ENCODE measurements at places on chromosomes 7 and 10. TPM values are rescaled to one million over a fixed set of nuclear protein-coding genes. Genes with fewer than 3 reads are reported as not detected.

PAXIP1 gene
- polyA plus RNA-seq = 5.5 TPM

SDK1 gene
- polyA plus RNA-seq = 3.3 TPM

CNNM1 gene
- 0.04 TPM for polyA plus RNA-seq

ADAP1 gene
- 8.7 TPM for polyA plus RNA-seq

PLEKHS1 gene
- polyA plus RNA-seq = 0.01 TPM

SMC3 gene
- polyA plus RNA-seq = 15.3 TPM

BAMBI gene
- 4.2 TPM for polyA plus RNA-seq

MDFIC gene
- 27.9 TPM for polyA plus RNA-seq

STAG3 gene
- polyA plus RNA-seq = 0.99 TPM

LIPK gene
- not detected for polyA plus RNA-seq

SPAG6 gene
- polyA plus RNA-seq = not detected

TEX36 gene
- polyA plus RNA-seq = not detected

CPED1 gene
- 13.9 TPM for polyA plus RNA-seq

CHN2 gene
- 7.8 TPM for polyA plus RNA-seq

FAM25G gene
- not detected for polyA plus RNA-seq

All from adipose tissue (tissue), 3 donors.